ENCODE measurements at places on chromosomes 4 and X. TPM values are rescaled to one million over a fixed set of nuclear protein-coding genes. Genes with fewer than 3 reads are reported as not detected.

- no peak overlapping the region for H3K27ac ChIP-seq
- no peaks in the 10 kb centered on the region for H3K27me3 ChIP-seq
- DNase-seq, result no peak
- H3K36me3 ChIP-seq, result no peaks in the 10 kb centered on the region
Measured at GRCh38 chr4:15253349-15253748, 174.5 kb upstream of the C1QTNF7 start.

Gene PDLIM5
- 27.0 TPM for total RNA-seq

Gene F8
- total RNA-seq, result 10.8 TPM

Gene FDCSP
- not detected for total RNA-seq

DNA sequence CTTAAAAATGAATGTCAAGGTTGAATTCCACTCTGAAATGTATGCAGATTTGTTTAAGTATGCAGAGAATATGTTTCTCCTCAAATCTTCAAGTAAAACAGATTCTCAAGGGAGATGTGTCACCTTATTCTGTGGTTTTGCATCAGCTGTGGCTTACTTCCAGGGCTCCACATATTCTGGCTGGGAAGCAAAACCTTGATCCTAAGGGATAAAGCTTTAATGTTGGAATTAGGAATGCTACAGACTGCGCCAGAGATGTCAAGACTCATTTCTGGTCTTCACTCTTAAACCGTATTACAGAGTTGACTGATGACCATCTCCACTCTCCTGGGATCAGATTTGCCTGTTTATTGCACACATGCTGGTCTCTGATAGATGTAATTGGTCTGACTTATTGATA lies 143.9 kb upstream of the DIPK2B start:
- H3K27ac ChIP-seq, result no peak overlapping the region
- DNase-seq, result no peak
- H3K4me1 ChIP-seq, result no peaks in the 10 kb centered on the region
- H3K27me3 ChIP-seq, result no peaks in the 10 kb centered on the region

Gene NAP1L2
- 2.5 TPM for total RNA-seq

Gene ZFP42
- not detected for total RNA-seq

DNA sequence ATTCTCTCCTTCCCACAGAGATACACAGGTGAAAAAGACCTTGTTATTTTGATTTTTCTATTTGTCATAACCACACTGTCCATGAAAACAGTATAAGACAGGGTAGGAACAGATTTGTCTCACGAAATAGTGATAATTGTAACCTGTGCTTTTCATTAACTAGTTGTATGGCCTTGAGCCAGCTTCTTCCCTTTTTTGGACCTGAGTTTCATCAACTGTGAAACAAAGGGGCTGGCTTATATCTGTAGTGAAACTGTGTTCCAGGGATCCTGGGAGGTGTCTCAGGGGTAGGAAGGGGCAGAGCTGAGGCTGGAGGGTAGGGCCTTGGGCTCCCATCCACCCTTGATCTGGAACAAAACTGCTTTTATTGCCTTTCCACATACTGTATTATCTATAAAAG lies 50.9 kb downstream of the MED28 start:
- no peak for DNase-seq
- H3K27ac ChIP-seq, result no peak overlapping the region
- H3K36me3 ChIP-seq, result no peaks in the 10 kb centered on the region
- no peaks in the 10 kb centered on the region for H3K4me1 ChIP-seq

GRCh38 chr4:98673288-98673644 lies 14.9 kb upstream of the TSPAN5 start:
- H3K36me3 ChIP-seq, result no peaks in the 10 kb centered on the region
- DNase-seq, result no peak
- H3K27me3 ChIP-seq, result no peaks in the 10 kb centered on the region
- no peak overlapping the region for H3K4me3 ChIP-seq
- H3K27ac ChIP-seq, result no peak overlapping the region

Gene OTC
- total RNA-seq, result 0.15 TPM

DNA sequence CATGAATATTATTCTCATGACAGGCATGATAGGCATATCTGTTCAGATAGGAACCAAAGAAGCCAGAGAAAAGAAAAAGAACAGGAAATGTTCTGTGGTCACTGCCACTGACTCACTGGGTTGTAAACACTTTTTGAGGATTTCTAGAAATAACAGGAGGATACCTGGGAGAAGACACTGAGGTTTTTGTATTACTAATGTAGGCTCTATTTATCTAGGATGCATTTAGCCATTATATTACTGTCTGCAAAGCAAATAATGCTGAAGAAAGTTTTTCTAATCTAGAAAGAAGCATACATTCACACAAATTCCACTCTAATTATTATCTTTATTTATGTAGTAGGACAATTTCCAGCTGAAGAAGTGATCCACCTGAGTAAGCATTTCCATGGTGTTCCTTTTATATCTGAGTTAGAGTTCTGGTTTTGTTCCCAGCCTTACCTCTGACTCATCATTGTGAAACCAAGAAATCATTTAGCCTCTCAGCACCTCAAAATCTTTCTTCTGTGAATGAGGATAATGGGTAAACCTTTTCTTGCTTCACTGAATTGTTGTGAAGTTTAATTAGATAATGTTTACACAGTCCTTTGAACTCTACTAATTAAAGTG lies 40.2 kb upstream of the EPGN start:
- H3K27ac ChIP-seq, result no peak overlapping the region
- H3K4me1 ChIP-seq, result no peaks in the 10 kb centered on the region
- no peak for DNase-seq
- no peaks in the 10 kb centered on the region for H3K36me3 ChIP-seq

Gene CFAP47
- total RNA-seq, result not detected

DNA sequence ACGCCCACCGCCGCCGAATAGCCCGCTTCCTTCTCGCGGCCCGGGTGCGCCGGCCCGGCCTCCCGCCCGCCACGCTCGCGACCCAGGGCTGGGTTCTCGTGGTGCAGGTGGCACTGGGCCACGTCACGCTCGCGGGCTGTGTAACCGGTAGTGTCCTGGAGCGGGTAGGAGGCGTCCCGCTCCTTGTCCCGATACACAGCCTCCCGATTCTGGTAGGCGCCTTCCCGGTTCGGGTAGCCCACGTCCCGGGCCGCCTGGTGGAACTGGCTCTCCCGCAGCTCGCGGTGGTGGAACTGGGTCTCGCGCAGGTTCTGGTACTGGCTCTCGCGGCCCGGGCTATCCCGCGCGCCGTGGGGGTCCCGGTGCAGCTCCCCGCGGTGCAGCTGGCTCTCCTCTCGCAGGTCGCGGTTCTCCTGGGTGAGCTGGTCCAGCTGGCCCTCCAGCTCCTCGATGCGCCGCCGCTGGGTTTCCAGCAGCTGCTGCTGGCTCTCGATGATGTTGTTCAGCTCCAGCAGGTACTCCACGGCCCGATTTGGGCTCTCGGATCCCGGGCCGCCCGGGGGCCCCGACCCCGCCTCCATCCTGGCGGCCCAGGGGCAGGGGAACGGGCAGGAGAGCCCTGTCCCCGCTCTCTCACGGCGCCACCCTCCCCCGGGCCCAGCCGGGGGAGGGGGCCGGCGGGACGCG lies 39.3 kb upstream of the IQSEC2 start:
- H3K27ac ChIP-seq, result no peak overlapping the region
- H3K36me3 ChIP-seq, result no peaks in the 10 kb centered on the region
- peak; percentile 48 for DNase-seq
- H3K4me1 ChIP-seq, result peaks cover 10% of the 10 kb centered on the region
- H3K27me3 ChIP-seq, result peaks cover 18% of the 10 kb centered on the region
- H3K4me3 ChIP-seq, result peak overlapping the region; percentile 39

Gene POU3F4
- total RNA-seq, result not detected

DNA sequence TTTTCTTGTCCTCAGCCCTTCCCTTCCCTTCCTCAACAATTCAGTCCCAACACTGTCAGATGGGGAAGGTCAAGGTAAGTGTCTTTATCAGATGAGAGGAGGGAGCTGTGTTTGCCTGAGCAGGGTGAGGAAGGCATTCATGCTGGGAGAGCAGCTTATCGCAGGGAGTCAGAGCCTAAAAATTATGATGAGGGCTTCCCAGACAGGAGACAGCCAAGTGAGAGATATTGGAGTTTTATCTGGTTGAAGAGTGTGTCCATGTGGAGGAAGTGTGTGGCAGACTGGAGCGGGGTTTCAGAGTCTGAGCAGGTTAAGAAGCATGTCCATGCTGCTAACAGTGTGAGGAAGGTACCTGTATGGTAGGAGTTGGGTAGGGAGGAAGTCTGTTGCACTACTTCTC lies 18.4 kb downstream of the BEX4 start:
- H3K36me3 ChIP-seq, result no peaks in the 10 kb centered on the region
- no peaks in the 10 kb centered on the region for H3K27me3 ChIP-seq
- H3K4me3 ChIP-seq, result no peak overlapping the region
- no peaks in the 10 kb centered on the region for H3K4me1 ChIP-seq

- no peak overlapping the region for H3K4me3 ChIP-seq
- no peak for DNase-seq
- no peaks in the 10 kb centered on the region for H3K4me1 ChIP-seq
- peaks cover 5% of the 10 kb centered on the region for H3K27me3 ChIP-seq
- H3K27ac ChIP-seq, result no peak overlapping the region
- no peaks in the 10 kb centered on the region for H3K36me3 ChIP-seq
Measured at GRCh38 chr4:95546221-95546620, 2.6 kb downstream of the UNC5C start.
